ENCODE measurements at places on chromosomes 4 and X. TPM values are rescaled to one million over a fixed set of nuclear protein-coding genes. Genes with fewer than 3 reads are reported as not detected.

The HTR2C gene
- total RNA-seq = not detected

The CTAG2 gene
- 46.5 TPM for total RNA-seq

The MAOB gene
- not detected for total RNA-seq

The APLN gene
- 0.88 TPM for total RNA-seq

The UCP1 gene
- total RNA-seq = not detected

Data from activated CD8-positive, alpha-beta memory T cell treated with anti-CD3 and anti-CD28 coated beads for 36 hours (primary cell).